ENCODE measurements at places on chromosomes 5 and 9.

DNA sequence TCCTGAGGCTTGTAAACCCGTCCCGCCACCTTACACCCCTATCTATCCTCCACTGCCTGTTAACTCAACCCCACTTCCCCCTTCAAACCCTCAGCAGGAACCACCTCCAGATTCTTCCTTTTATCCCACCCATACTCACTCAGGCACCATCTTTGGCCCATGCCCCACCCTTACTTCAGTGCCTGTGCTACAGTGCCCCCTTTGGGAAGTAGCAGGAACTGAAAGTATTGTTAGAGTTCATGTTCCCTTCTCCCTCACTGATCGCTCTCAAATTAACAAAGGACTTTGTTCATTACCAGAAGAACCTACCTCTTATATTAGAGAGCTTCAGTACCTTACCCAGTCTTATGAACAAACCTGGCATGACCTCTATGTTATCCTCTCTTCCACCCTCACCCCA is 92.2 kb upstream of the MOCS2 start:
- no peak for DNase-seq

GRCh38 chr9:95316794-95317118 is 753 bp downstream of the FANCC start:
- peak; percentile 57 for DNase-seq

- DNase-seq = no peak
These were observed 304.7 kb downstream of the GABRG2 start for GRCh38 chr5:162372256-162372655.

- DNase-seq = peak; percentile 65
These were observed 16.1 kb upstream of the RAB14 start for GRCh38 chr9:121217609-121218292.

- DNase-seq = no peak
These were observed 57.7 kb downstream of the LMX1B start for GRCh38 chr9:126671381-126671831.

GRCh38 chr9:84139296-84140070 is 158.9 kb downstream of the RMI1 start:
- no peak for DNase-seq

DNA sequence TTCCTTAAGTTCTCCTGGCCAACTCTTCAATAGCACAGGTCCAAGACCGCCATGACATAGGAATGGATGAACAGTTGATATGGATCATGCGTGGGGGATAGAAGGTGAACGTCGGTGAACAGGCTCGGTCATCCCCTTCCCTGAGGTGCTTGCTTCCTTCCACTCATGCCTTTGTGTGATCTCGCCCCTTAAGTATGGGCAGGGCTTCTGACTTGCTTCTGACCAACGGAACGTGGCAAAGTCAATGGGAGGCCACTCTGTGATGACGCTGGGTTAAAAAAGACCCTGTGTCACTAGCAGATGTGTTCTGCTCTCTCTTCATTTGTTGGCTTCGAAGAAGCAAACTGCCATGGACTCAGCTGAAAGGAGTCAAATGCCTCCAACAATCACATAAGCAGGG is 240.5 kb upstream of the TUT7 start:
- DNase-seq = no peak

DNA sequence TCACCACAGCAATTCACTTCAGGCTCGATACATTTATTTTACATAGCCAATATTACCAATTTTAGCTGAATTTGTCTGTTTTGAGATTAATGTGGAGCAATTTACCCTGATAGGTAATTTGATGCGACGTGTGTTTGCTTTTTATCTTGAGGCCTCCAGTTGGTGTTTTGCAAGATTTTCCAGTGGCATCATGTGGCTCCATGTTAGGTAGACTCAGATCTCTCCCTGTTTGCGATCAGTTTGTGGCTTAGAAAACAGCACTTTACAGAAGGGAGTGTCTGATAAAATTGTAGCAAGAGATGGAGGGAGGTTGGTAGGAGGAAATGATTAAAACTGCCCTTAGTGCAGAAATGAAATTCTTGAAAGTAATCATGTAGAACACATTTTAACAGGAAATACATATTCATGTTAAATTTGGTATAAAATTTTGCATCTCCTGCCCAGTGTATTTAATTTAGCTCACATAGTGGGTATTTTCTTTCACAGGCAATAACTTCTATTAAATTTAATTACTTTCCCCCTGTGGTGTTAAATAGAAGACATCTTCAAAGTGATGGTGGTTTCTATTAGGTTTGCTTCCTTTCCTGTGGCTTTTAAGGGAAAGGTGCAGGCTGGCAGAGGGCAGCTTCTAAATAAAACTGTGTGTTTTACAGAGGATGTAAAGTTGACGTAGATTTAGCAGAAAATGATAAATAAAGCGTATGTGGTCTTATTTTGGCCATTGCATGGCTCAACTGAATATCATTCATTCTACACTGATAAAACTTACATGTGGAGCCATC is 135.8 kb downstream of the KDM4C start:
- DNase-seq = peak; percentile 73

DNA sequence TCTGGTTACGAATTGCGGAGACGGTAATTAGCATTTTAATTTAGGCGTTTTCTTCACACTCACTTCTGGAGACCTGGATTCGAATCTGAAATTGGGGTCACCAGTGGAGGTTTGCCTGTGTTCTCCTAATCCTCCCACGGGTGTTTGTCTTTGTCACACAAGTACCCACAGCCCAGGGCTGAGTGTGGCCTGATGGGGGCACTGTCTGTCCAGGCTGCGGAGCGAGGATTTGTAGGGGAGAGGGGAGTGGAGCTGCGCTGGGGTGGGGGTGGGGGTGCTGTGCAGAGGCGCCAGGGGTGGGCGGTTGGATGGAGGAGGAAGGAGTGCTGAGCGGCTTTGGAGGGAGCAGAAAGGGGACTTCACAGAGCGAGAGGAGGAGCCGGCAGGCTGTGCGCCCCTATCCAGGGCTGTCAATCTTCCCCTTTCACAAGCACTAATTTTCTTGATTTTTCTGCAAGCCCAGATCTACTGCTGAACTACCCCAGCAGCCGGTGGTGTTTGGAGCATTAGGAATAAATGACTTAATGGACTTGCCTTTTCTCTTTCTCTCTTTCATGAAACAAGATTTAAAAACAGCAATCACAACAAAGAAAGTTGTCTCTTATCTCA is 53.1 kb downstream of the TSPAN17 start:
- peak; percentile 44 for DNase-seq

DNA sequence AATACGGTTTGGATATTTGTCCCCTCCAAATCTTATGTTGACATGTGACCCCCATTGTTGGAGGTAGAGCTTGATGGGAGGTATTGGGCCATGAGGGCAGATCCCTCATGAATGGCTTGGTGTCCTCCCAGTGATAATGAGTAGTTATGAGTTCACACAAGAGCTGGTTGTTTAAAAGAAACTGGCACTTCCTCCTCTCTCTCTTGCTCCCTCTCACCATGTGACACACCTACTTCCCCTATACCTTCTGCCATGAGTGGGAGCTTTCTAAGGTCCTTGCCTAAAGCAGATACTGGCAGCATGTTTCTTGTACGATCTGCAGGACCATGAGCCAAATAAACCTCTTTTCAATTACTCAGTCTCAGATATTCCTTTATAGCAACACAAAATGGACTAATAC is 132.0 kb downstream of the PIK3R1 start:
- DNase-seq = peak; percentile 61

GRCh38 chr9:87602933-87603643 is 105.4 kb downstream of the DAPK1 start:
- no peak for DNase-seq

DNA sequence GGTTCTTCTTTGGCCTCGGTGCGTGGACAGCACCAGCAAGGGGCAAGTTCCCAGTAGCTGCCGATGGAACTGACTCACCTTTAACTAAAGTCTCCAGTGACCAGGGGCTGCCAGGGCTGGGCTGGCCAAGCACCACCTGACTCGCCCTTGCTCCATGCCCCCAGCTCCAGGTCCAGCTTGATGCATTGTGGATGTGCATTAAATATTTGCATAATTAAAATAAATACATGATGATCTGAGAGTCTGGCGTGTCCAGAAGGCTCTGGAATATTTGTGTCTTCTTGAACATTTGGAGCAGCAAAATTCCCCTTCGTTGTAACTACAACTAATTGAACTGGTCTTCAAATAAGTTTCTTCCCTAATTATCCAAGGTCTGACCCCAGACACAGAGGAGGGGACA is 9.5 kb upstream of the PRDM12 start:
- DNase-seq = no peak

DNA sequence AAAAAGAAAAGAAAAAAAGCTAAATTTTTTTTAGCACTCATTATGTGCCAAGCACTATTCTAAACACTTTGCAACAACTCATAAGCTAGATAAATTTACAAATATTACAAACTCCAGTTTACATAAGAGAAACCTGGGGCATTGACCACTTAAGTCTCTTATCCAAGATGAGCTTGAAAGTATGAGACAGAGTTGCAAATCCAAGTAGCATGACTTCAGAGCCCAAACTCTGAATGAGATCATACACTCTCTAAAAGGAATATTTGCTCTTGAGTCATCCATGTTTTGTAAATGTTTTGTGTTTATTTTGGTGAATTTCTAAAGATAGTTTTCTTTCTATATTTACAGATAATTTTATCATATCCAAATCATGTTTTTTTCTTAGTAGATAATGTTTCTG is 4.0 kb upstream of the SHOC1 start:
- no peak for DNase-seq

- DNase-seq = peak; percentile 27
These were observed 51.3 kb downstream of the TGFBI start for GRCh38 chr5:136080113-136080482.

DNA sequence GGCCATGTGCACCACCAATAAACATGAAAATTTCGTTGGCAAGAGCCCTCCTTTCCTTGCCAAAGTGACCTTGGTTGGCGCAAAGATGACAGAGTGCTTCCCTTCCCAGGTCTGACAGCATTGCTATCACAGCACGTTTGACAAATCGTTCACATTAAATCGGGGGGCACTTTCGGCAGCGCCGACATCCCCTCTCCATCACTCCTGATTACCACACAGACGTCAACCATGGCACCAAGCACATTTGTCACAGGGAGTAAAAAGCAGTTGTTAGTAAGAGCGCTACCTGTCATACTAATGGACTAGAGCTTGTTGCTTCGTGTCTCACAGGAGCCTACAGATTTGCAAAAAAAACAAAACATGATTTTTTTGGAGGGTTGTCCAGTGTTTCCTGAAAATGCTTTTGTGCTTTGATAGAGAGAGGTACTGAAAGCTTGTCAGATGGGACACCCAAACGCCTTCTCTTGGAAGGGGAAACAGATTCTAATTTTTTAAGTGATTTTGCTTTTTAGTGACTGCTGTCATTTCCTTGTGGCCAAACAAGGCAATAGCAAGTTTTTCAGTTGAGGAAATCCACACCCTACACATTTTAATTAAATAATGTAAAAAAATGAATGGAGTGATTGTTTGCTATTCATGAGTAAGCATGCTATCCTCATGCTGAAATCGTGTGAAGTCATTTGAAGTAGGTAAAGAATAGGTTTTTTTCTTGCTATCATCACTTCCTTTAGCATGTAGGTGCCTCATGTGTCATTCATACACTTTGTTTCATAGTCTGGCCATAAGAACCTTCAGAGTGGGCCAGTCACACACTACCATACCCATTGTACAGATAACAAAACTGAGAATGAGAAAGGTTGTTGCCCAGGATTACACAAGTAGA is 682.8 kb upstream of the WWC1 start:
- no peak for DNase-seq

- peak; percentile 22 for DNase-seq
These were observed 37.0 kb downstream of the RNF130 start for GRCh38 chr5:180034564-180034963.

- no peak for DNase-seq
These were observed 138.7 kb downstream of the HTR1A start for GRCh38 chr5:63823583-63823982.

DNA sequence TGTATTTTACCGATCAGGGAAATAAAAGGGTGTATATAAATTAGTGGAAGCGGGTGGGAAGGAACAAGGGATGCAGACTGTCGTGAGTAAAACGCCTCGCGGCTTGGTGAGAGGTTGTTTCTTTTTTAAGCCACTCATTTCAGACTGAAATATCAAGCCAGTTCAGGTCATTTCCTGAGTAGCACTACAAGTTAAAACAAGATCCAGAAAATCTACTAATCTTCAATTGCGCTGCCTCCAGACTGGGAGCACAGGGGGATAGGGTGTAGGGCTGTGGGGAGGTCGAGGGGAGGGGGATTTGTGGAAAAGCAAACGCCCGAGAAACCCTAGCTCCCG is 140.8 kb downstream of the TSSK1B start:
- DNase-seq = peak; percentile 49

DNA sequence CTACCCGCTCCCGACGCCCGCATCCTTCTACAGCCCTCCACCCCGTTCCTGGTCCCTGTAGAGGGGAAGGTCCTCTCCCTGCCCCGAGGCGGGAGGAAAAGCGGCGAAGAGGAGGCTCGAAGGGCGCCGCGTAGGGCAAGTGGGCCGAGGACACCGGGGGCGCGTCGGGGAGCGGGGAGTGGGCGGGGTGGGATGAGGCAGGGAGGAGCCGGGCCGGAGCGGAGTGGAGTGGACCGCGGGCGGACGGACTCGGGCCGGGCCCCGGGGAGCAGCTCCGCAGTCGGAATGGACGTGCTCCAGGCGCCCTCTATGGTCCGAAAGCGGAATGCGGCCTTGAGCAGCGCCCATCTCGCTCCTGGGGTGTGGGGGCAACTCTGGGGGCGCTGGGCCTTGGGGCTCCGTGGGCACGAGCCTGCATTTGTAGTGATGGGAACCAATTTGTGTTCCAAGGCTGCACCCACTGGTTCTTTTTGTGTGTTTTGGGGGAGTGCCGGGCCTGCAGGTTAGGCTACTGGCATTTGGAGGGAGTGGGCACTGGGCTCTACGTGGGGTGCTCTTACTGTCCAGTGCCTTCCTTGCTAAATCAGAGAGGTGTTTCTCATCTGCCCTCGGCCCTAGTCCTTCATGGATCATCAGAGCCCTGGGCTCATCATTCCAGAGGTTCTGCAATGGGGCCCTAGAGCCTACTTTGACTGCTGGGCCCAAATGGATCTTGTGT is 7.3 kb downstream of the IRX1 start:
- DNase-seq = no peak

GRCh38 chr5:123422433-123423277 is 548 bp downstream of the CEP120 start:
- DNase-seq = peak; percentile 53

GRCh38 chr9:98797491-98797890 is 1.1 kb upstream of the ANKS6 start:
- DNase-seq = no peak

Data from common myeloid progenitor, CD34-positive (primary cell).